ENCODE measurements at places on chromosomes 3 and 15.

GRCh38 chr3:45841420-45841756 is 531 bp downstream of the LZTFL1 start:
- DNase-seq = peak; percentile 5

- peak; percentile 17 for DNase-seq
Observed at GRCh38 chr3:160296591-160296990, 71.4 kb downstream of the C3orf80 start.

DNA sequence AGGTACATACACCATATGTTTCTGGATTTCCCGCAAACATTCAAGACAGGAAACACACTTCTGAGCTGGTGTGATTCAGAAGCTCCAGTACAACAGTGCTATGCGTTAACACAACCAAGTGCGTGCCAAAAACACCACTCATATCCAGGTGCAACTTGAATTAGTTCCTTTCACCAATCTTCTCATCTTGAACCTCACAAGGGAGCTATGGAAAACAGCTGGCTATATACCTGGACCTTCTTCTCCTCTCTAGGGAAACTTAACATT is 31.3 kb downstream of the SUSD5 start:
- DNase-seq = peak; percentile 14

DNA sequence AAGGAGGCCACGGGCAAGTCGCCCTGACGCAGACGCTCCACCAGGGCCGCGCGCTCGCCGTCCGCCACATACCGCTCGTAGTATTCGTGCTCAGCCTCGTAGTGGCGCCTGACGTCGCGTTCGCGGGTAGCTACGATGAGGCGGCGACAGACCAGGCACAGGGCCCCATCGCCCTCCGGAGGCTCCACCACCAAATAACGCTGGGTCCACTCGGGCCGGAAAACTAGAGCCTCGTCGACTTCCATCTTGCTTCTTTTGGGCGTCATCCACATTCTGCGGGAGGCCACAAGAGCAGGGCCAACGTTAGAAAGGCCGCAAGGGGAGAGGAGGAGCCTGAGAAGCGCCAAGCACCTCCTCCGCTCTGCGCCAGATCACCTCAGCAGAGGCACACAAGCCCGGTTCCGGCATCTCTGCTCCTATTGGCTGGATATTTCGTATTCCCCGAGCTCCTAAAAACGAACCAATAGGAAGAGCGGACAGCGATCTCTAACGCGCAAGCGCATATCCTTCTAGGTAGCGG is at the start of gene EPM2AIP1:
TSS of gene EPM2AIP1 (minus strand) at position 326 of the 520 bp plus-strand sequence. CDS start at position 272, 54 bp downstream.
- no peak for DNase-seq

DNA sequence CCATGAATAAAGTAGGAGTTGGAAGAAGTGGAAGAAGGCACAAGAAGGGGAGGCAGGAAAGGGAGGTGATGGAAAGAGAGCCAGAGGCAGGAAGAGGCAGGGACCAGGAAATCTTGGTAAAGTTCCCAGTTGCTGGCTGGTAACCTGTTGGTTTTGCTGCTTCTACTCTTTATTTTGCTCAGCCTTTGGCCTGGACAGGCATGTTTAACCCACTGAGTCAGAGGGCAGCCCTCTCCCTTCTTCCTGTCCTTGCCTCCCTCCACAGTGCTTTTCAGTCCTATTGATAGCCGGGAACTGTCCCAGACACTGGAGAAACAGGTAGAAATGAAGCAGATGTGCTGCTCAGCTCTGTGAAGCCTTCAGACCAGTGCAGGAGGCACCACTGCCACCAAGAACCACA is 43.4 kb upstream of the APEH start:
- no peak for DNase-seq

- DNase-seq = no peak
Observed at GRCh38 chr3:187251599-187251998, 39.9 kb downstream of the MASP1 start.

DNA sequence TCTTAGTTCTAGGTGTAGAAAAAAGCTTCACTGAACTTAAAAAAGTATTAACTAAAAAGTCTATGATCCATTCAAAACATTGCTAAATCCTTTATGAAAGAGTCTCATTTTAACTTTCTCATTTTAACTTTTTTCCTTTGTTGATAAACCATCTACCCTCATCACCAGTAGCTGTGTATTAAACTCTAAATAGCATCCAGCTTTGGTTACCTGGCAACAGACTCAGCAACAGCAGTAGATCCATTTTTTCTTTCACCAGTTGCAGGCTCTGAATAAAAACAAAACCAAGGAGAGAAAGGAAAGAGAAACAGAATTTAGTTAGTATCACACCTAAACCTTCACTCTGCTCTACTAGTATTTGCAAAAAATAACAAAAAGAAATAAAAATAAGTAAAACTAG is 51.6 kb downstream of the TP53BP1 start:
- DNase-seq = peak; percentile 42

- DNase-seq = no peak
Observed at GRCh38 chr3:146177519-146177918, 16.5 kb upstream of the PLOD2 start.

- no peak for DNase-seq
Observed at GRCh38 chr3:45560281-45560971, 34.1 kb upstream of the LIMD1 start.

GRCh38 chr3:141767066-141767465 is 3.9 kb downstream of the GRK7 start:
- no peak for DNase-seq

- DNase-seq = no peak
Observed at GRCh38 chr15:98292442-98293240, 332.1 kb downstream of the ARRDC4 start.

DNA sequence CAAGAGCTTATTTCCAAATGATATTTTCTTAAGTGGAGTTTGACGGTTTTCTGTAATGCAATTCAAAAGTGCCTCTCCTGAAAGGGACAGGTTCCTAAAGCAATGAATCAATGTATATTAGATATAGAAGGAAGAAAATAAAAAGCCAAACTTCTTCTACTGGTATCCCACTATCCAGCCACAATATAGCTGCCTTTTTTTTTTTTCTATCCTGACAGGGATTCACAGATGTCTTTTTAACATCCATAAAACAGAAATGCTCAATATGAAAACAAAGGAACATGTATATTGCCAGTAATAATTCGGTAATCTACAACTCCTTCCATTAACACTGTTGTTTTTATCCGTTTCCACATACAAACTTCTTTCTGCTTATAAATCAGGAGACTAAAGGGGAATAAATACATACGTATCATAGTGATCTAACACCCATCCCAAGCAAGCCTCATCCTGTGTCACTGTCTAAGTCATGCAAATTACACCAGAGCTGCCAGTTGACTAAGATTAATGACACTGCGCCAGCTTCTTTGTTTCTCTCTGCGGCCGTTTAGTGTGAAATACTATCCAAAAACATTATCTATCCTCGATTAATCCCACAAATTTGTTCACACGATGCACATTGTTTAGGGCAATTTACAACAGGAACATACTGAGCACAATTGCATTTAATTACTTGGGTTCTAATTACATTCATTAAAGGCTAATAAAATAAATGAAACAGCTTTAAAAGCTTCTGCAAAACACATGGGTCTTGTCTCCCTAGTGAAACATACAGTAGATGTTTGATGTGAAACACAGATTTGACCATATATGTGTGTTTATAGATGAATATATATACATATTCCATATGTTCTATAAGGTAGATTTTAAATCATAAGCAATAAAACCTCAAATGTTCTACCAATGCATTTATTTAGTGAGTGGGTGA is 51.9 kb upstream of the CDIN1 start:
- DNase-seq = peak; percentile 34

- no peak for DNase-seq
Observed at GRCh38 chr3:49238274-49239127, 38.5 kb downstream of the C3orf62 start.

- DNase-seq = no peak
Observed at GRCh38 chr3:86743233-86743632, 247.7 kb downstream of the VGLL3 start.

DNA sequence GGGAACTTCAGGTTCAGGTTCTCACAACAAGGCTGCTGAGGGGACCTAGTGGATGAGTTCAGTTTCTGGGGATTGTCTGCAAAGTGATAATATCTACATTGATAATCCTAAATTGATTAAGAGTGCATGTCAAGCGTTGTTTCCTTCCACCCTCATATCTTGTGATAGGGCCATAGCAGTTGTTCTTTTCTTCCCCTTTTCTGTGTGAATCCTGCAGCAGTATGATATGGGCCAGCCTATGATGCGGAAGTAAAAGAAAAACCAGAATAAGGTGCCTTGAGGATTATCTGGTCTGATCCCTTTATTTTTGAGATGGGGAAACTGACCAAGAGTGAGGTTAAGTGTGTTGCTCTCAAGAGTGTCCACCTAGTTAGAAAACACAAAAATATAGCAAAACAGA is 86.2 kb downstream of the MITF start:
- DNase-seq = no peak

GRCh38 chr3:156071031-156071430 is 49.3 kb upstream of the KCNAB1 start:
- peak; percentile 47 for DNase-seq

- DNase-seq = no peak
Observed at GRCh38 chr3:148084931-148085330, 612.8 kb upstream of the AGTR1 start.

- peak; percentile 98 for DNase-seq
Observed at GRCh38 chr15:38996111-38996631, 431.6 kb upstream of the RASGRP1 start.

DNA sequence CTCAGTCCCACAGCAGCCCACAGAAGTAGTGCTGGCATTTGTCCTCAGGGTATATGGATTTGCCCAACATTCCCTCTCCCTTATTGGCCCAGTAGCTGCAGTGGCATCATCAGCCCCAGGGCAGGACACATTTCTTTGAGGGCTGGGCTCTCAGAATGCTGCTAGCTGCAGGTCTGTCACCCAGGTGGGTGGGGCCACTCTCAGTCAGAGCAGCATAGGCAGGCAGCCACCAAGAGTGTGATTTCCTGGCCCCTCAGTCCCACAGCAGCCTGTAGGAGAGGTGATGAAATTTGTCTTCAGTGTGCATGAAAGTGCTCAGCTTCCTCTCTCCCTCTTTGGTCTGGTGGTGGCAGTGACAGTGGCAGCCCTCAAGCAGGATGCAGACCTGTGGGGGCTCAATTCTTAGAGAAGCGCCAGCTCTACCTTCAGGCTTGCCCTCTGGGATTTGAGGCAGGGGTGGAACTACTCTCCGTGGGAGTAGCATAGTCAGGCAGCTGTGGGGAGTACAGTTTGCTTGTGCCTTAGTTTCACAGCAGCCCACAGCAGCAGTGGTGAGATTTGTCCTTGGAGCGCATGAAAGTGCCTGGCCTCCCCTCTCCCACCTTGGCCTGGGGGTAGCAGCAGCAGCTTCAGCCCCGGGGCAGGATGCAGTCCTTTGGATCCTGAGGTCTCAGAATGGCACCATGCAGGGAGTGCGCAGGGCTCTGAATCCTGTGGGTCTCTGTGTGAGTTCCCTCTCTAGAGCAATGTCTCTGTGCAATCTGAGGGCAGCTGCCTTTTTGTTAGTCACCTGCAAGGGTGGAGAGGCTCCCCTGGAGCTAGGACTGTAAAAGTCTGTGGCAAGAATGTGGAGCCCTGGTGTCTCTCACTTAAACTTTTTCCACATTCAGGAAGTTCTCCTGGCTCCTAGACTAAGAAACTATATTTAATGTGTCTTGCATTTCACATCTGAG is 1229.1 kb downstream of the ROBO2 start:
- no peak for DNase-seq

- no peak for DNase-seq
Observed at GRCh38 chr15:57398336-57398735, 22.0 kb downstream of the CGNL1 start.

GRCh38 chr3:43372809-43373559 is 86.6 kb downstream of the SNRK start:
- no peak for DNase-seq

GRCh38 chr3:132342610-132343009 is 25.4 kb downstream of the ACP3 start:
- DNase-seq = no peak

- no peak for DNase-seq
Observed at GRCh38 chr3:152522036-152522435, 253.3 kb downstream of the MBNL1 start.

DNA sequence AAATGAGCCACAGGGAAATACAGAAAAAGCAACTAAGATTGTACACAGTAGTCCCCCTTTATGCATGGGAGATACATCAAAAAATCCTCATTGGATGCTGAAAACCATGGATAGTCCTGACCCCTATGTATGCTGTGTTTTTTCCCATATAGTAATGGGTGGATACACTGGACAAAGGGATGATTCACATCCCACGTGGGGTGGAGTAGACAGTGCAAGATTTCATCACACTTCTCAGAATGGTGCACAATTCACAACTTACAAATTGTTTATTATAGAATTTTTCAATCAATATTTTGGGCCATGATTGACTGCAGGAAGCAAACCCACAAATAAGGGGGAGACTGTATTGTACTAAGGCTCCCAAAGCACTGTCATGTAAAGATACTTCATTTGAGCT is 224.4 kb upstream of the STRIT1 start:
- no peak for DNase-seq

DNA sequence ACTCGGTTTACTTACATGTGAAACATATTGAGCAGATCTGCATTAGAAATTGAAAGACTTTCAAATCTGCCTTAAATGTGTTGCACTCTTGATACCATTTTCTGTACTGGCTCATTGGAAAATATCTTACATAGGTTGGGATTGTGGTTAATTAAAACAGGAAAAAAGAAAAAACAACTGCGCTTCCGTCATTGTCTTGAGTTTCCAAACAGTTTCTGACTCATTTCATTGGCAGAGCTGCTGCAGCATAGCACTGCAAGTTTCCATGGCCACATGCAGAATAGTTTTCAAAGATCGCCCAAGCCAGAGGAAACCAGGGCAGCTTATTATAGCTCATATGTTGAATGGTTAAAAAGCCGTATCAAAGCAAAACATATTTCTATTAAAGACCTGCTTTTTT is 446.6 kb upstream of the BCHE start:
- peak; percentile 88 for DNase-seq

DNA sequence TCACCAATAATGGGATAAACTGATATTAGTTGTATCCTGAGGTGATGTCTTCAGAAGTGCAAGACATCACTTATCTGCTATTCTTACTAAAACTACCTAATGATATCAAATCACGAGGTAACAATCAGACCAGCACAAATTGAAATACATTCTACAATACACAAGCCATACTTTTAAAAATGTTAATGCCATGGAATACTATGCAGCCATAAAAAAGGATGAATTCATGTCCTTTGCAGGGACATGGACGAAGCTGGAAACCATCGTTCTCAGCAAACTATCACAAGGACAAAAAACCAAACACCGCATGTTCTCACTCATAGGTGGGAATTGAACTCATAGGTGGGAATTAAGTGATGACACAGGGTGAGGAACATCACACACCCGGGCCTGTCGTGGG is 129.3 kb downstream of the SST start:
- DNase-seq = no peak

- DNase-seq = no peak
Observed at GRCh38 chr3:43177085-43177484, 71.2 kb upstream of the POMGNT2 start.

GRCh38 chr15:57540211-57540610 is 51.5 kb upstream of the MYZAP start:
- DNase-seq = no peak

All from fibroblast of skin of right quadriceps (primary cell).